Foreskin melanocyte (primary cell): ENCODE measurements at places on chromosomes 16 and 17.

GRCh38 chr16:58026139-58026704 is 668 bp downstream of the MMP15 start:
- no peak for DNase-seq

- DNase-seq: no peak
Observed at GRCh38 chr16:89437991-89438390, 52.4 kb downstream of the ANKRD11 start.

GRCh38 chr16:14244196-14245010 is 173.3 kb downstream of the MRTFB start:
- no peak for DNase-seq

GRCh38 chr17:80790021-80790765 is 201.4 kb upstream of the CHMP6 start:
- no peak for DNase-seq

GRCh38 chr17:14325618-14326167 is 24.8 kb downstream of the HS3ST3B1 start:
- DNase-seq: no peak

- DNase-seq: no peak
Observed at GRCh38 chr17:31156326-31156725, 61.5 kb downstream of the NF1 start.

DNA sequence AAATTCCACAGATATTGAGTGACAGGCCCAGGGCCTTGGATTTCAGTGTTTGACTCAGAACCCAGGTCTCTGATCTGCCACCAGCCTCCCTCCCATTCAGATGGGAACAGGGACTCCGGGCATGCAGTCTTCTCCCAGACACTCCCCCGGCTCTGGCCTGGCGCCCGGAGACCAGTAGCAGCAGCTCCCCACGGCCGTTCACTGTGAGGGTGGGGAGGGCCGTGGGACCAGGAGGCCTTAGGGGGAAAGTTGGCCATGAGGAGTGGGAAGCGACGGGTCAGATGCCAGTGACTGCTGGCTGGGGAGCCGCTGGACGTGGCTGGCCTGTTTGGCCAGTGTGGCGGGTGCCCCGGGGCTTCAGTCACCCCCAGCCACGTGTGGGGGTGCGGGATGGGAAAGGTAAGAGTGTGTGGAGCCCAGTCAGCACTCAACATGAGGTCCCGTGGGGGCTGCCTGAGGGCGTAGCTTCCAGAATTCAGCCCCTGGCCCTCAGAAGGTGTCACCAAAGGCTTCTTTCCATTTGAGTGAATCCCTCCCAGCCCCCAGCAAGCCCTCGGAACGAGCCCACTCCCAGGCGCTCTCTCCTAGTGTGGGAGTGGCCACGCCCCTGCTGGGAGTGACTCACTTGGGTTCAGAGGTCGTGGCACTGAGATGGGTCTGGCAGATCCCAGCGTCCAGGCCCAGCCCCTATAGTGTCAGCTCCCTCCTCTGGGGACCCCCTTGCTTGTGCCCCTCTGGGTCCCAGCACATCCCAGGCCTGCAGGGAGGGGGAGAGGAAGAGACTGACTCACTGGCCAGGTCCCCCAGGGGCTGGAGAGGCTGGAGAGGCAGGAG is 309.4 kb downstream of the SEC14L1 start:
- no peak for DNase-seq

DNA sequence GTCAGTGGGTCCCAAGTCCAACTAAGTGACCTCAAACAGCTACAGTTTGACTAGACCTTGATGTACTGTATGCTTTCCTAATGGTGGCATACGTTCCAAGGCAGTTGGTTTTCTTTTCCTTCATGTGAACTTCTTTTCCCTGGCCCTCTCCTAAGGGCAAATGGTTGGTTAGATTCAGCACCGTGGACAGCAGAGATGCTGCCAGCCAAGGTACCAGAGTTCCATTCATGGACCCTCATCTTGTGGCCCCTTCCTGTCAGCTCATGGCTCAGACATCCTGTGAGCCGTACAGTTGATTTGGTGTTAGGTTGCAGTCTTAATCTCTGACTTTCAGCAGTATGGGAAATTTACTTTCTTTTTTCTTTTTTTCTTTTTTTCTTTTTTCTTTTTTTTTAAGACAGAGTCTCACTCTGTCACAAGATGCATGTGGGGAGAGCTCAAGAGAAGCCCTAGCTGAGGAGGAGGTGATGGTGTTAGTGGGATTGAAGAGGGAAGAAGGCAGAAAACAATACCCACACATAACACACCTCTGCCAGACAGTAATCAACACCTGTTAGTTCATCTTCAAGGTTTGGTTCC is 122.4 kb downstream of the USP31 start:
- DNase-seq: peak; percentile 24

DNA sequence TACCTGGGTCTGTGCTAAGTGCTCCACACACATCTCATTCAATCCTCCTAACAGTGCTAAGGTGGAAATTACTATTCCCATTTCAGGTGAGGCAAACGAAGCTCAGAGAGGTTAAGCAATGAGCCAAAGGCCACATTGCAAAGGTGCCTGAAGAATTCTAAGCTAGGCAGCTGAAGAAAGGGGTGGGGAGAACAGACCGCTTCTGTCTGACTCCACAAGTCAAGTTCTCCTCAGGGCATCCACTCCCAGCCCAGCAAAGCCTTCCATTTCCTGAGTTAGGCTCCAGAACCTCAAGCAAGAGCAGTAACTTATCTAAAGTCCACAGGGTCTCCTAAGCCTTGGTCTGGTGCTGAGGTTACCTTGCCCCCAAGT is 27.0 kb upstream of the MRPS23 start:
- peak; percentile 75 for DNase-seq

- peak; percentile 52 for DNase-seq
Observed at GRCh38 chr17:44774271-44775135, 15.7 kb downstream of the ADAM11 start.

GRCh38 chr17:37107406-37108083 is 158.8 kb downstream of the AATF start:
- DNase-seq: no peak

DNA sequence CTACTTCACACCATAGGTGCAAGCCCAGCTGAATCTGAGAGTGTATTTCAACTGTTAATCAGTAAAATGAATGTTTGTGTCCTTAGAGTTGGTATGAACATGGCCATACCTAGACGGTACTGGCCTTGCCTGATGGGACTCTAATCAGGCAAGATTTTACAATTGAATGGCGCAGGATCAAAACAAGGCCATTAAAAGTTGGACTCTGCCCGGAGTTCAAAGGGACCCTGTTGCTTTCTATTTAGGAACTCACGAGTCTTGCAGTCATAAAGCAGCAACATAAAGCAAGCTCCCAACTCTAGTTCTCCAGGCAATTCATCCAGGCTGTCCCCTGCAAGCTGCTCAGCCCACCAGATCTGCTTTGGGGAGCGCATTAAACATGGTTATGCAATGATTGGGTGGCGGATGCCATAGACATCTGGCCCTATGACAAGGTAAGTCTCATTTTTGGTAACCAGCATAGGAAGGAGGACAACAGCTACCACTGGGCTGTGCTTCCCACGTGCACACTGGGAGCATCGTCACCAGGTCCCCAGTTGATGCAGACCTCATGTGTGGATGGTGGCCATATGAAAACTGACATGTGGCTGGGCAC is 8.8 kb downstream of the TMEM186 start:
- DNase-seq: no peak

- DNase-seq: no peak
Observed at GRCh38 chr16:89482817-89483205, 7.5 kb downstream of the ANKRD11 start.

GRCh38 chr16:85392756-85393673 is 220.1 kb upstream of the GSE1 start:
- no peak for DNase-seq

DNA sequence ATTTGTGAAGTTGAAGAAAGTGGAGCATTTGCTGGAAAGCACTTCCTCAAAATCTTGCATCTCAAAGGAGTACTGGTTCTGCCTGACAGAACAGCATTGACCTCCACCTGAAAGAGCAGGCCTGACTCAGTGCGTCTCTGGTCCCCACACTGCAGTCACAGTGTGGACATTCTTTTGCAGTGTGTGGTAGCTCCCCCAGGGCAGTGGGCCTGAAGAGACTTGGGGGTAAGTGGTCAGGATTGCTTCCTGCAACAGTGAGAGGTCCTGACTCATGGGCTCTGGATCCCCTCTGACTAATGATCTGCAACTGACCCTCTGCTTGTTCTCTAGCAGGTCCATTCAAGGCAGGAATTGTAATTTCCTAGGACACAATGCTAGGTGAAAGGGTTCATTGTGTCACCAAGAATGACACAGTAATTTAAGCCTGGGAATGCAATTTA is 204.9 kb upstream of the KCNJ16 start:
- peak; percentile 64 for DNase-seq

DNA sequence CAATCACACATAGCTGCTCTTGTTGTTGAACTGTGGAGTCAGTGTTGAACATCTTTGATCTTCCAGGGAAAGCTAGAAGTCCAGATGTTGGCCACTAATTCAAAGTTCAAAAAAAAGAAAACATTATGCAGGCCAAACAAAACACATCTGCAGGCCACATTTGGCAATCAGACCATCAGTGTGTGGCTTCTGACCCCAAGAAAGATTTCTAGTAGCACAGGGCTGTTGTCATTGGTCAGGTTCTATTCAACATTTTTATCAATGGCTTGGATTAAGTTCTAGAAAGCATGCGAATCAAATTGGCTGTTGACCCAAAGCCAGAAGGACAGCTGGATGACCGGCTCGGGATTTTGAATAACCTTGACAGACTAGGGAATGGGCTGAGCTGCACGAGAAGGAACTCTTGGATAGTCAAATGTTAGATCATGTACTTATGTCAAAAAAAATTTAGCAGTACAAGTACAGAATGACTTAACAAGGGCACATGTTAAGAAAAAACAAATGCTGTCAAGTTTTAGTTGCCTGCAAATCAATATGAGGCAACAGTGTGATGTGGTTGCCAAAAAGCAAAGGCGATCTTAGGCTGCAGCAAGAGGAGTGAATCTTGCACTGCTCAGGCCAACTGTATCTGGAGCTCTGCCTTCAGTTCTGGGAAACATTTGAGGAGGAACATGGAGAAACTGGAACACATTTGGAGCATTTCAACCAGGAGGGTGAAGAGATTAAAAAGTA is 187.6 kb downstream of the RGS9 start:
- no peak for DNase-seq

GRCh38 chr17:74201250-74201649 is 2.2 kb upstream of the RPL38 start:
- no peak for DNase-seq

DNA sequence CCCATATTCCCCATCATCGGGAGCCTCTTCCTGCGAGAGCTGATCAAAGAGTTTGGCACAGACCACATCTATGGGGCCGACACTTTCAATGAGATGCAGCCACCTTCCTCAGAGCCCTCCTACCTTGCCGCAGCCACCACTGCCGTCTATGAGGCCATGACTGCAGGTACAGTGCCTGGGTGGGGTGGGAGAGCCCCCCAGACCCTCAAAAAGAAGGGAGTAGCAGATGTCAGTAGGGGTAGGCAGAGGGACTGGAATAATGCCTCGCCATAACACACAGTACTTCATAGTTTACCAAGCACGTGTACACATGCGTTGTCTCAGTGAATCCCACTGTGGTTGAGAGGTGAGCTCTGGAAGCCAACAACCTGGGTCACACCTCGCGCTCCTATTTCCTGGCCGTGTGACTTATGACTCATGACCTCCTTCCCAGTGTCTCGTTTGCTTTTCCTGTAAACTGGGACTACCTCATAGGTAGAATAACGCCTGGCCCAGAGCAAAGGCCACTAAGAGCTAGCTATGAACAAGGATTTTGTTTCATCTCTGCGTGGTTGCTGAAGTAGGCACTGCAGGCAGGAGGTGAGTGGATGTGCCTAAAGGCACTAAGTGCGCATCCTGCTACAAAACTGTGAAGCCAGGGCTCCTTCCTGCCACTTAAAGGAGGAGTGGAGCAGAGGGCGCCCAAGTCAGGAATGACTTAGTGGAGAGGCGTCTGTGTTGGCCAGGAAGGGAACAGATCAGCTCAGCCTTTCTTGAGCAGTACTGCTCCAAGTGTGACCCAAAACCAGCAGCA is 5.2 kb downstream of the NAGLU start:
- DNase-seq: no peak

- no peak for DNase-seq
Observed at GRCh38 chr17:43554857-43555256, 8.7 kb upstream of the ETV4 start.

GRCh38 chr16:68802190-68802589 is 41.1 kb upstream of the TANGO6 start:
- no peak for DNase-seq

DNA sequence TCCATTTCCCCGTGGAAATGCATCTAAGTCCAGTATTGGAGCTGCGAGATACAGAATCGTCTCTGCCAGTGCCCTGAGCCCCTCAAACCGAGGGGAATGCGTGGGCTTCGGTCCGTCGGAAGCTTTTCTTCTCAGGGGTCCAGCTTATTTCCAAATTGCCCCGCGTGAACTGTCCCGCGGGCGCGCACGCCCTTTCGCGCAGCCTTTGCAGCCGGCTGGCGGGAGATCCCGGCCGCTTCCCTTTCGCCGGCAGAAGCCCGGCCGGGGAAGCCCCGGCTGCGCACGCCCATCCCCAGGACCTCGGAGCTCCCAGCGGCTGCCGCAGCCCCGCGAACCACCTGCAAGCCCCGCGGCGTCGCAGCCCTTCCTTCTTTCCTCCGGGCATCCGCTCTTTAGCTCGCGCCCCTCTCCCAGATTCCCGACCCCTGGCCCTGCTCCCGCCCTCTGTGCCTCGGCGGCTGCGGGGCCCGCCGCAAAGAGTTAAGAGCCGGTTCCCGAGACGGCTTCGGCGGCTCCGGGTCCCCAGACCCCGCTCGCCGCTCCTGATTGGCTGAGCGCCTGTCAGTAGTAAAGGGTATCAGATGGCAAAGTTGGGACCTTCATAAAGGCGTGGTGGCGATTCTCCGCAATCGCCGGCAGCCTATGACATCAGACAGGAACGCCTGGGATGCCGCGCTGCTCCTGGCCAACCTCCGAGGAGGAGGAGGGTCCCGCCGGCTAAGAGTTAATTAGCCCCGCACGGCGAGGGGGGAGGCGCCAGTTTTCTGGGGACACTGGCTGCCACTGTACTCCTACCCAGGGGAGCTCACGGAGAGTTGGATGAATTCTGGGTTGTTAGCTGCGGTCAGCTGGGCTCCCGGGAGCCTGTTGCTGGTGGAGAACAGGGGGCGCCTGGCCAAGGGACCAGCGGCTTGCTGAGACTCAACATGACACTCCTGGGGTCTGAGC is at the start of gene MYOCD:
MYOCD (plus strand) TSS at position 628 of the 948 bp plus-strand sequence; CDS start at position 927, 299 bp downstream.
- DNase-seq: no peak
